ENCODE measurements at places on chromosomes 13 and 19. TPM values are rescaled to one million over a fixed set of nuclear protein-coding genes. Genes with fewer than 3 reads are reported as not detected.

The CABP5 gene
- total RNA-seq = not detected

The LDLR gene
- 48.3 TPM for total RNA-seq

The GRIK5 gene
- 0.06 TPM for total RNA-seq

The CLEC4M gene
- not detected for total RNA-seq

The ITPKC gene
- total RNA-seq = 9.2 TPM

The NCCRP1 gene
- not detected for total RNA-seq

The NCR1 gene
- not detected for total RNA-seq

The RPL21 gene
- total RNA-seq = 812 TPM

The ZFP30 gene
- total RNA-seq = 21.3 TPM

The FAM83E gene
- not detected for total RNA-seq

The AMER2 gene
- not detected for total RNA-seq

The CPAMD8 gene
- total RNA-seq = not detected

The CAMSAP3 gene
- not detected for total RNA-seq

The GIPC3 gene
- total RNA-seq = 0.06 TPM

The FLT3LG gene
- total RNA-seq = 2.6 TPM

The CATSPERD gene
- total RNA-seq = not detected

The CRTC1 gene
- total RNA-seq = 2.0 TPM

The ELSPBP1 gene
- total RNA-seq = not detected

The CYP2S1 gene
- not detected for total RNA-seq

The PTPRH gene
- 0.29 TPM for total RNA-seq

The ZNF414 gene
- 9.1 TPM for total RNA-seq

The KL gene
- not detected for total RNA-seq

The PROZ gene
- total RNA-seq = not detected

The CNFN gene
- not detected for total RNA-seq

Measured in LHCN-M2 (cell line).